ENCODE measurements at places on chromosomes 5 and 9.

DNA sequence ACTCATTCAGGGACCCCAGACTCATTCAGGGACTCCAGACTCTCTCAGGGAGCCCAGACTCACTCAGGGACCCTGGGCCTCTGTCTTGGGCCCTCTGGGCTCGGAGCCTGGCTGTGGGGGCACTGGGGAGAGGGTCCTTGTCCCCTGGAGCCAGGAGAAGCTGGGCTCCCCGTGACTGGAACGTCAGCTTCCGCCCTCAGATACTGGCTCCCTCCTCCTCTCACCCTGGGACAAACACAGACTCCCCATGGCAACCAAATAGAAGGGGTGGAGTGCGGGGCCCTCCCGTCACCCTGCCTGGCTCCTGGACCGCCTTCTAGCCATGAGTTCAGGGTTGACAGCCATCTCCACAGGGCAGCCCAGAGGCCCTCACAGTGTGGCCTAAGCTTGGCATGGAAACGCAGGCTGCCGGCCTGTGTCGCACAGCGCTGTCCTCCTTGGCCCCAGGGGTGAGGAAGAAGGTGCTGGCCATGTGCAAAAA, 27.6 kb downstream of the ZDHHC11B start:
- DNase-seq = peak; percentile 54

DNA sequence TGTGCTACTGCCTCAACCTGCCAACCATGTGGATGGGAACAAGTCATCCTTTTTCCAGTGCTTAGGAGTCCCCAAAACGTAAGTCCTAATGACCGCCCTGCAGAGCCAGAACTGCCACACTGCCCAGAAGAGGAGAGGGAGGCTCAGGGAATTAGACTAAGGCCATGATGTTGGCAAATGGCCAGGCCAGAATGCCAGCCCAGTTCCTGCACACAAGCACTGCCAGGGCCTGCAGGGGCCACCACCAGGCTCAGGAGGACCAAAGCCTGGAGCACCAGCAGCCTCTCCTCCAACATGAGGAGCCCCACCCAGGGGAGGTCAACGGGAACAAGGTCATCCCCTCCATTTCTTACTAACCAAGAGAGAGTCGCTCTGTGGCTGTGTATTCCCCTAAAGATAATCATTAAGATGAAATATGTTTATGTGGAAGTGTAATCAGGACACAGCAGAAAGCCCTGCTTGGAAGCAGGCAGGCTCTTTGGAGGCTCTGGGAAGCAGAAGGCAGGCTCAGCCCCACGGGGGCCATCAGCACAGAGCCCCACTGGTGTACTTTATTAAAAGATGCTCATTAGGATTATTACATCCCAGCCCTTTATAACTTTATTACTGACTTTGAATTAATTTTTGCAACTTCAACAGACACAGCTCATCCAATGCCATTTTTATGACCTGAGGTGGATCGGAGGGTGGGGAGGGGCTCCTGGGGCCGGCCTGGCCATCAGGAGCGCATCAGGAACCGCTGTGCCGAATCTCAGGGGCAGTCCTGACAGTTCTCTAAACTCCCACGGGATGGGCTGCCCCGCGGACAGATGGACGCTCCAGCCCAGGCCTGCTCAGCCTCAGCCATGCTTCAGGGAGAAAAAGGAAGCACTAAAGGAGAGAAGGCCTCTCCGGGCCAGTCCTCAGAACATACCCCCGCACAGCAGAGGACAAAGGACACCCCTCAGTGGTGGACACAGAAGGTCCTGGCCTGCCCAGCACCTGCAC, 127.0 kb downstream of the ADAMTS2 start:
- no peak for DNase-seq

GRCh38 chr5:132294728-132295504, 722 bp downstream of the SLC22A4 start:
- peak; percentile 59 for DNase-seq

GRCh38 chr9:77085416-77085815, 66.0 kb downstream of the FOXB2 start:
- DNase-seq = no peak

GRCh38 chr9:111961009-111961408, 64.4 kb downstream of the UGCG start:
- no peak for DNase-seq

GRCh38 chr9:83339435-83339834, 198.8 kb downstream of the FRMD3 start:
- DNase-seq = no peak

- no peak for DNase-seq
Observed at GRCh38 chr9:70031141-70031545, 12.5 kb upstream of the MAMDC2 start.

DNA sequence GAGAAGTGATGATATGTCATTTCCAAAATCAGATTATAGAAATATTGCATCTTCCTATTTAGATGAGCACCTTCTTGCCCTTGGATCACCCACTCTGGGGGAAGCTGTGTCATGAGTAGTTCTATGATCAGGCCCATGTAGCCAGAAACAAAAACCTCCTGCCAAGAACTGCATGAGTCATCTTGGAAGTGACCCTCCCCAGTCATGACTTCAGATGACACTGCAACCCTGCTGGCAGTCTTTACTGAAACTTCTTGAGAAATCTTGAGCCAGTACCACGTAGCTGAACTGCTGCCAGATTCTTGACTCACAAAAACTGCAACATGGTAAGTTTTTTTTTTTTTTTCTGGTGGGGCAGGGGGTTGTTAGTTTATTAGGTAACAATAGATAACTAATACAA, 439.6 kb upstream of the PTGER4 start:
- DNase-seq = no peak

GRCh38 chr9:76818271-76818670, 54.0 kb downstream of the PCA3 start:
- DNase-seq = no peak

DNA sequence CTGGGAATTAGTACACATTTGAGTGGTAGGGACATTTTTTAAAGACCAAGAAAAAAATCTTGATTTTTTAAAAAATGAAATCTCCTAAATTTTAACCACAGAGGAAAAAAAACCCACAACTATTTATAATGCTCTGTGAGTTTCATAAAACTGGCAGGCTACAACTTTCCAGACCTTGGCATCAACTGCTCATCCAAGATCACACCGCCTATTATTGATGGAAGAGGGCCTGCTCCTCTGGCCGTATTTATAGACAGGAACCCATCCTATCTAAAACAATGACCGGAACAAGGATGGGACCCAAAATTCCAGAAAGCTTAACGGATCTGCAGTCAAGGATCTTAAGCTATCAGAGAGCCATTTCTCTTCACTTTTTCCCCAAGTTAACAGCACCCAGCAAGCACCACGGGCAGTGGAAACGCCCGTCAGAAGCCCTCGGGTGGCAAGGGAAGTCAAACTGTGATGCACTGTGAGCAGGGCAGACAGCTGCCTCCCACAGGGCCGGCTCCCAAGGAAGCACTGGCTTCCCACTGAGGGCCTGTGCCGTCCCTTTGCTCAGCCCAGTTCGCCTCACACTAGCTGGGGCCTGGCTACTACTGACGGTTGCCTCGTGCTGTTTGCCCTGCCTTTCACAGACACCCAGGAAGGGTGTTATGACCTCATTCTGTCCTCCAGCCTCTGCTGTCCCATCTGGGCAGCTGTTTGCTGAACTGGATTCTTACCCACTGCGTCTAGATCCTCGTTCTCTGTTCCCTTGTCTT, 62.8 kb downstream of the CDC14B start:
- no peak for DNase-seq

DNA sequence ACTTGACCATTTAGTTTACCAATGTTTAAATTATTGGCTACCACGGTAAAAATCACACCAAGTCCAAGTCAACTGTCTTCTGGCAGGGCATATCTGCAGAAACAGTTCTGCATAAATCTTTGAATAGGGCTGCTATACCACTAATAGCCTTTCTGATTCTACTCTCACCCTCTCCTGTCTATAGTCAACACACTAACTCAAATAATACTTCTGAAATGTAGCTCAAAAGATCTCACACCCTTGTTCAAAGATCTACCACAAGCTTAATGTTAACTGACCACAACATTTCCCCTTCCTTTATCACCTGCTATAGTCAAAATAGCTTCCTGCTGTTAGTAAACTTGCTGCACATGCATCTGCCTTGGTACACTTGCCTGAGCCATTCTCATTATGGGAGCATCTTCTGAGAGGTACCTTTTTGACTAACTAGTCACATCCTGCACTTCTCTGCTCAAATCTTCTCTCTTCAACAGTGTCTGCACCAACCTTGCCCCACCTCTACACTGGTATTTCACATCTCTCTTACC, 319.4 kb downstream of the CDH10 start:
- DNase-seq = no peak

- no peak for DNase-seq
Observed at GRCh38 chr5:132467287-132467984, 23.1 kb downstream of the IRF1 start.

DNA sequence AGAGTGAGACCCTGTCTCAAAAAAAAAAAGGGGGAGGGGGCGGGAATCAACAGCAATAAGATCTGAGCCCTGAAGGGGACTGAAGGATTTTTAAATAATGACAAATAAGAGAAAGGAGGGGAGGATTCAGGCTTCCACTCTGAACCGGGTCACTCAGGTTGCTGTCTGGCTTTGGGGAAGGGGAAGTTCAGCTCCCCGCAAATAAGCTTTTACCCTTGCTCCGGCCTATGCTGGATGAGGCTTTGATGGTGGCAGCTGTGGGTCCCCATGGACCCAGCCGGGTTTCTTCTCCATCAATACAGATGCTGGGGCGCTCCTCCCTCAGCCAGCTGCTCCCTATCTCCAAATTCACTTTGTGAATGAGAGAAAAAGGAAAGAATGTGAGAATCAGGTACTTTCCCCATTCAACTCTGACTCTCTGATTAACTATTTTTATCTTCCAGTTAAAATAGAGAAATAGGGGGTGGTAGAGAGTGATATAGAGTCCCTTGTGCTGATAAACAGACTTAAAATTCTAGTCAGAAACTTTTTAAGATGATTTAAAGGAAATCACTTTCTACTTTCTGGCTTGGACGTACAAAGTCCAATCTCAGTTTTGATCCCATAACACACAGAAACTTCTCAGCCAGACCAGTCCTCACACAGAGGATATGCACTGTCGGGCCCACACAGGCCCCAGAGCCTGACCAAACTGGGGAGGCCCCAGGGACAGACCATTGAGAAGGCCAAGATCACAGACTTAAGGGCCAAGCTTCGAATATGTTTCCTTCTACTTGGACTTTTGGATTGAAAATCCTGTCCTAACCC, 39.6 kb downstream of the C5orf15 start:
- DNase-seq = no peak

DNA sequence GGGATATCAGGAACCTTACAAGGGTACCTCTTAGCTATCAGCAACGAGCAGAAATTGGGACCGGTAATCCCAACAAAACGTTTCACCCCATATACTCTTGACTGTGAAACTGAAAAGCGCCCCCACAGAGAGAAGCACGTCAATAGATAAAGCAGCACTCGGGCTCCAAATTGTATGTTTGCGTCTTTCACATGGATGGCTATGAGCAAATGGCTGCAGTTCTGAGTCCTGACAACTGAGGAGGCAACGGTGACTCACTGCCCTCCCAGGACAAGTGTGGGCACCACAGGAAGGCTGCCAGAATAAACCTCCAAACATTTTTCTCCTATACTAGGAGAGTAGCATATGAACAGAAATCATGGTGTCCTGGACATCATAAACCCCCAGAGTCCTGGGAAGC, 36.6 kb downstream of the SEMA4D start:
- DNase-seq = peak; percentile 37

DNA sequence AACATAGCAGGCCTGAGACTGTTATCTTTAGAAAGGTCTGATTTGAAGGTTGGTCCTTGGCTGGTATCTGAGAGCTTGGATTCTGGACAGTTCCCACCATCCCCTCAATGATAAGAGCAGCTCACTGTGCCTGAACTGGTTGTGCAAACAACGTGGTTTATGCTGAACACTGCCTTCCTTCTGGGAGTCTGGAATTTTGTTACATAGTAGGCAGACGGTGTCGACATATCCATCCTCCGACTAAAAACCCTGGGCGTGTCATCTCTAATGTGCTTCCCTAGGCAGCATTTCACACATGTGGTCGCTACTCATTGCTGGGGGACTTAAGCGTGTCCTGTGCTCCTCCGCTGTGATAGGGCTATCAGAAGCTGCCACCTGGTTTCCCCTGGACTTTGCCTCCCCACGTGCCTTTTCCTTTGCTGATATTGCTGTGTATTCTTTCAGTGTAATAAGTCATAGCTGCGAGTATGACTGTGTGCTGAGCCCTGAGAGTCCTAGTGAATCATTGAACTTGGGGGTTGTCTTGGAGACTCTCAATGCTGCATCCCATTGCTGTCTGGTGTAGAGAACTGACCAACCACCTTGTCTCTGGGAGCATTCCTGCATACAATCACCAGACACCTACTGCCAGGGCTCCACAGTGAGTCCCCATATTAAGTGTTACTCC, 119.1 kb upstream of the TBC1D2 start:
- no peak for DNase-seq

DNA sequence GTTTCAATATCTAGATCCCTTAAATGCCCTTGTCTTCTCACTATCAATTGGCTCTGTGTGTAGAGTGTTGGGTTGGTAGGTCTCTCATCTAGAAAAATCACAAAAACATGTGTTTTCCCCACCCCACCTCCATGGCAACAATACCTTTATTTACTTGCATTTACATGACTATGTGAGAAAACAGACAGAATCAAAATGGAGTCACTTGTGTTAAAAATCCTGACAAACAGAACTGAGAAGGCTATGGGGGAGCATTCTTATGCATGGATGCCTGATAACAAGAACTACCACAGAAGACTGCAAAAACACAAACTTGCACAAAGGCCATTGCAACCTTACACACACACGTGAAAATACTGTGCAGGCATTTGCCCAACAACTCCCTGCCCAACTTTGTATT, 1352.9 kb upstream of the CDH9 start:
- no peak for DNase-seq

DNA sequence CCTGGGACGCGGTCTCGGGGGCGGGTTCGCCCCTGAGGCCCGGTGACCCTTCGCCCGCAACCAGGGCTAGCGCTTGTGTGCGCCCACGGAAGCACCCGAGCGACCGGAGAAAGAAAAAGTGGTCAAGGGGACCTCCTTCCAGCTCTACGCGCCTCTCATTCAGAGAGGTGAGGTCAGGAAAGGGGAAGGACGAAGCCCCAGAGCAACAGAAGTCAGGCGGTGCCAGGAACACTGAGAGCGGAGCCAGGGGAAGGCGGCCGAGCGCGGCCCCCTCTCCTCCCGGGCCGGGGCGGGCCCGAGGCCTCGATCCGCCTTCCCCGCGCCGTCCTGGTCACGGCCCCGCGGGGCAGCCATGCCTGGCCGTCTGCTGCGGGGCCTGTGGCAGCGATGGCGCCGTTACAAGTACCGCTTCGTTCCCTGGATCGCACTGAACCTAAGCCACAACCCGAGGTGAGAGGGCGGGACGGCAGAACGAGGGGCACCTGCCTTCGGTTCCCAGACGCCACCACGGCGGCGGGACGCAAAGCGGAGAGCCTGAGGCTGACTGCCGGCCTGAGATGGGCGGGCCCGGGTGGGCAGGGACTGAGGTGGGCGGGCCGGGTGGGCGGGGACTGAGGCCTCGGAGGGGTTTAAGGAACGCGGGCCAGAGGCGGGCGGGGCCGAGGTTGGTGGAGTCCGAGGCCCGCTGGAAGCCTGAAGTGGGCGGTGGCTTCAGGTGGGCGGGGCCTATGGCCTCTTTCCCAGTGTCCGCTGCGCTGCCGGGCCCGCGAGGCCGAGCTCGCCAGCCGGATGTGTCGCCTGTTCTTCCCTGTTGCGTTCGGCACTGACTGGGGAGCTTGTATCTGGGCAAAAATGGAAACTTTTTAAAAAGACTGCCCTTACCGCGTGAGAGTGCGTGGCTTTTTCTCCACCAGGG, at the start of gene SETD9:
Gene SETD9, plus strand, starts transcription at position 303 of the 916 bp plus-strand sequence. Its CDS starts 50 bp downstream, at position 353.
- peak; percentile 78 for DNase-seq
